Left colon (tissue), 2 donors: ENCODE measurements at places on chromosomes 16 and 17.

DNA sequence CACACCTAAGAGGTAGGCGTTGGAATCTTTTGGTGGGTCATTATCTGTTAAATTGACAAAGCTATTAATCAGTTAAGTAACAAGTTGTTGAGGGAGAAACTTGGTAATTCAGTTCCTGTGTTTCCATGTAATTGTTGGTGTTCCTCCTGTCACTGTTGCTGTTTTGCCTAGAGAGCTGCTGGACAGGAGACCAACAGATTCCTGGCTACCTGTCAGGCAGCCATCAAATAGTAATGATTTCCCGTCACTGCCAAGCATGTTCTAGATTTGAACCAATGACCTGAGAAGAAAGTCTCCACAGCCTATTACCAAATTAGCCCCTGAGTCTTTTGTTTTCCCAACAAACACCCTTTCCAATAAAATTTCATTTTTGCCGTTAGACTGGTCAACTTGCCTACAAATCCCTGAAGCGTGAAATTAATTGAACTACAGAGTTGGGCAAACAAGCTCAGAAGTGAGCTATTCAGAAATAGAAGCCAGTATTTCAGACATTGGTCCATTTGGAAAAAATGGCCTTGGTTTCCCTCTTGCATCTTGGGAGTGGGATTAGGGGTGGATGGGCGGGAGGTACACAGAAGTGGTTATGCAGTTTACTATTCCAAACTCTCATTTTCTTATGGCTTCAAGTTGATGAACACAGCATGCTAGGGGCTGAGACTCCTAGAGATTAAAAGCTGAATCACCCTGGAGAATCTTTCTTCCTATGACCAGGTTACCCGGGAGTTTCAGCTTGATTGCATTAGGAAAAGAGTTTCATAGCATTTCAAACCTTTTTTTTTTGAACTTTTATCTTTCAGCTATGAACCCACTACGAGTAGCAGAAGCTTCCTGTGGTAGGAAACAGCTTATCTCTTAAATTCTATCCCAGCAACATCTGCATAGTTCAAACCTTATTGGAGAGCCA is 262.8 kb upstream of the MAF start:
- no peak for DNase-seq

GRCh38 chr16:74896389-74897370 is 88.2 kb downstream of the WDR59 start:
- DNase-seq, result no peak

GRCh38 chr17:26765860-26766709 is 527.8 kb upstream of the WSB1 start:
- no peak for DNase-seq

- no peak for DNase-seq
Measured at GRCh38 chr16:23436951-23437350, 16.0 kb downstream of the COG7 start.

GRCh38 chr16:23223368-23223767 is 40.8 kb downstream of the SCNN1G start:
- no peak for DNase-seq

- no peak for DNase-seq
Measured at GRCh38 chr16:3051009-3051408, 4.6 kb downstream of the MMP25 start.
